MV-4-11 (cell line): ENCODE measurements at places on chromosomes 1 and 21.

DNA sequence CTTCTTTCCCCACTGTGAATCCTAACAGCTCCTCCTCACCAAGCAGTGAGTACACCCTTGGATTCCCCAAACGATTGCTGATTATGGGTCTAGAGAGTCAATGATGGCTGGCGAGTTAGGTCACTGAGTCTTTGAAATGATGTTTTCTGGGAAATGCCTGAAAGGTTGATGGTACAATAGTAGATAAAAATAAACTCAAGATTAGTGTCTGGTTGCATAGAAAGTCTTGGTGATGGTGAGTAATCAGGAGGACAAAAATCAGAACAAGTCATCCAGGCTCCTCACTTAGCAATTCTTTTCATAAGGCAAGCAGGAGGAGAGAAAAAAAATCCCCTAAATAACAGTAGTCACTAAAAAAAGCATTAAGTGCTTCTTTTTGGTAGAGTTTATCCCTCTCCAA, 22.6 kb downstream of the HLX start:
- no peak for DNase-seq

GRCh38 chr1:226784081-226785049, 45.3 kb upstream of the ITPKB start:
- no peak for DNase-seq

GRCh38 chr1:204075139-204075521, 2.2 kb downstream of the SOX13 start:
- DNase-seq = no peak

GRCh38 chr1:55466373-55466772, 251.2 kb upstream of the USP24 start:
- DNase-seq = no peak

- no peak for DNase-seq
Observed at GRCh38 chr1:230818367-230818766, 50.0 kb downstream of the C1orf198 start.

DNA sequence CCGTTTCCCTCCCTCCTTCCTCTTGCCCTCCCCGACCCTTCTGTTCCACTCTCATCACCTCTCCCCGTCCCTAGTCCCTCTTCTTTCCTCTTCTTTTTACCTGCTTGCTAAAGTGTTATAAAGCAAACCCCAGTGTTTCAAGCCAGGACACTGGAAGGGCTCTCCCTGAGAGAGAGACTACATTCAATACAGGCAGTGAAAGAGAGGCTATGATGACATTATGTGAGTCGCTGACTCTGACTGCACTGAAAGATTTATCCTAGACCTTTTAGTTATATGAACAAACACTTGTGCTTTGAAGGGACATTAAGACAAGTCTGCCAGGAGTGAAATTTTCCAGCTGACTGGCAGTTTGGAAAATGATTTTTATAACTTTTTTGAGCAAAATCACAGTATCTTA, 155.7 kb downstream of the S1PR1 start:
- no peak for DNase-seq

DNA sequence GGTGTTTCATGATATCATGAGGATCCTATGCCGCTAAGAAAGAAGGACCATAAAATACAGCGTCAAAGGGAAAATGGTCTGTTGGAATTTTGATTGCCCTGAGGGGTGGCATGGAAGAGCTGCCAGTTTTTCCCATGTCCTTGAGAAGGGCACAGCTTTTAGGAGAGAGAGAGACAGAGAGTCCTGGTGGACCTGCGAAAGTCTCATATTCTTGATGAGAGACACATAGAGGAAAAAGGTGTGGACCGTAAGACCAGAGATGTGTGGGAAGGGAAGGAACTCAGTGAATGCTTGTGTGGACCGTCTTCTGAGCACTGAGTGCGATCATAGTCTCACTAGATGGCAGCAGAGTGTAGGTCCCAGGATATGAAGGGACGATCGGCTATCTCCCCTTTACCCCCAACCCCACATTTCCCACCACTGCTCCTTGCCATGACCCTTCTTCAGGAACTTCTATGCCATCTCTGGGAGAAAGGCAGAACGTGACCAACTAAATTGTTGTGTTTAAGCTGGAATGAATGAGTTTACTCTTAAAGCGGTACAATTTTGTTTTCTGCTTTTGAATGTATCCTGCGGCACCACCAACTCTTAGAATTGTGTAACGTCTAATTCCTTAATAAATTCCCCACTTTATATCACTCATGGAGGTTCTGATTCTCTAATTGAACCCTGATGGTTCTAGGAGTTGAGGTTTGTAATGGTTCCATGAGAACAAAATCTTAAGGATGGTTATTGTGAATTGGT, 117.7 kb downstream of the CTH start:
- DNase-seq = peak; percentile 20
